ENCODE measurements at places on chromosomes 2 and 18.
A peak's percentile ranks its signal among the peaks of the same experiment; 100 is the strongest.

DNA sequence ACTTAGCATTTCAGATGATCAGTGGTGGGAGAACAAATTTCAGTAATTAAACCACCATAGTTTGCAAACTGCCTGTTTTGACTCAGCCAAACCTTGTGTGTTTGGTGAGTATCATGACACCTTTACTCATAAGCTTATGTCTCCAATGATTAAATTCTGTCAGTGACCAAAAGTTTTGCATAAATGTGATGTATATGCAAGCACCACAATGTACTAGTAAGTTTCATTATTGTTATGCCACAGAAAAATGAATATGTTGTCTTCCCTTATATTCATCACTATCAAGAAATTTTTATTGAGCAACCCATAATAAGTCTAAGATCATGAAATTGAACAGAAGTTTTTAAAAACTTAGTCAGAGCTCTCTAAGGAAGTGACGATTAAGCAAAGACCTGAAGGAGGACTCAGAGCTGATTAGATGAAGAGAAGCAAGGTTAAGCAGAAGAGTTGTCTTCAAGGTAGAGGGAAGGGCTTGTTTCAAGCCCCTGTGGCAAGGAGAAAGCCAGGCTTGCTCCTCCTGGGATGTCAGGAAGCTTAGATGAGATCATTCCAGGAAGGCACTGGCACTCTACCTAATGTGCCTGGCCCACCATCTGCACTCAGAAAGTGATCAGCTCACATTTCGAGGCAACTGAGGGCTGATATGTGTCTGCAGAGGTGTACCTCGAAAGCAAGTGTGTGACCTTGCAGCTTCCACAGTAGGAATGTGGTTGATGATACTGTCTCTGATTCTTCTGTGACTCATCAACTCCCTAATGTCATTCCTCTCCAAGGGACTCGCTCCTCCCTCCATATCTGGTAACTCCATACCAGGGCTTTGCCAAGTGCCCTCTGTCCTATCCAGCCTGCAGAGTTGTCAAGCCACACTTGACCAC, 54.7 kb downstream of the KCTD18 start:
- no peak for DNase-seq

- DNase-seq = no peak
These were observed 29.9 kb upstream of the OTOS start for GRCh38 chr2:240170354-240170735.

GRCh38 chr2:30155889-30156658, 9.3 kb downstream of the YPEL5 start:
- no peak for DNase-seq

DNA sequence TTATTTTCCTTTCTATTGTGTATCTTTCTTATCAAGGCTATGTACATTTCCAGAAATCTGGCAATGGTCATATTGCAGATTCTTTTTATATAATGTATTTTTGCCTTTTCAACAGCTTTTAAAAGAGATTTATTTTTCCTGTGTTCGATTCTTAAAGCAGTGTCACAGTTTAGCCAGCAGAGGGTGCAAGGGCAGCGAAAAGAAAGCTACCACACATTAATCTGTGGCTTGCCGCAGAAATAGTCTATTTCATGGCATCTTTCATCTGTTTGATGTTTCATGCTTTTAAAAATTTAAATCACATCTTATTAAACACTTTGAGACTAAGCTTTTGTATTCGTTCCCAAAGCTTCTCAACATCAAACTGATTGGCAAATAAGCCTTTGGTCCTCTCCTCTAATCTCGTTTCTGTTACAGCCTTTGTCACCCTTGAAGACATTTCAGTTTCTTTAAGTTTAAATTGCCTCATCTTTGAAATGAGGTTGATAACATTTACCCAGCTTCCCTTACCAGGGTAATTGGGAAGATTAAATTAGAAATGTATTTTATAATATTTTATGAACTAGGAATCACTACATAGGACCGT, 73.3 kb downstream of the PIK3C3 start:
- peak; percentile 3 for DNase-seq

DNA sequence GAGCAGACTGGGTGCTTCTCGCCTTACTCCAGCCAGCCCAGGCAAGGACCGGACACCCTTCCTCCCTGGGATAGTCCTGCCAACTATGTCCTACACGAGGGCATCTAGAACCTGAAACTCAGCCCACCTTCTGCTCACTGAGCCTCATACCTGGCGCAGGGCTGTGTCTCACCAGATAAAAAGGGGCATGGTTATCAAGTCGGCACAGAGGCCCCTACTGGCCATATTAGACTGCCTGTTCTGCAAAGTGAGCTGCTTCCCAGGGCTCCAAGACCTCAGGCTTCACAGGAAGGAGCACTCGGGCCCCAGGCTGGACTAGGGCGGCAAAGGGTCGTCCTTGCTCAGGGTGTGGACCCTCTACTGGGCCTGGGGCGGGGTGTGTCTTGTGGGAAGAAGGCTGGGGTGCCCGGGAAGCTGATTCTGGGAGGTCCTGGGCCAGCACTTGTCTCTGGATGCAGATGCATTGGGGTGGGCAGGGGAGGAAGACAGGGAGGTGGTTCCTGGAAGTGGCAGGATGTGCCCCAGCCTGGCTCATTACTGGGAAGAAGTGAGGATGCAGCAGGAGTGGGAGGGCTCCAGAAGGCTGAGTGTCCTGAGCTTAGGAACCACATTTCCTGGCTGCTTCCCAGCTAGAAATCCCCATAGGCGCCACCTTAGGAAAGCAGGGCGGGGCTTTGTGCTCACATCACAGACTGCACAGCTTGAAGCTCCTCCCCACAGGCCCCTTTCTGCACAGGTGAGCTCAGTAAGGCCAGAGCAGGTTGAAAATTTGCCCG, 19.6 kb downstream of the EHD3 start:
- DNase-seq = no peak

GRCh38 chr2:30503007-30503694, 56.1 kb downstream of the LCLAT1 start:
- DNase-seq = no peak

GRCh38 chr2:113861740-113862139, 28.1 kb upstream of the ACTR3 start:
- DNase-seq = no peak

DNA sequence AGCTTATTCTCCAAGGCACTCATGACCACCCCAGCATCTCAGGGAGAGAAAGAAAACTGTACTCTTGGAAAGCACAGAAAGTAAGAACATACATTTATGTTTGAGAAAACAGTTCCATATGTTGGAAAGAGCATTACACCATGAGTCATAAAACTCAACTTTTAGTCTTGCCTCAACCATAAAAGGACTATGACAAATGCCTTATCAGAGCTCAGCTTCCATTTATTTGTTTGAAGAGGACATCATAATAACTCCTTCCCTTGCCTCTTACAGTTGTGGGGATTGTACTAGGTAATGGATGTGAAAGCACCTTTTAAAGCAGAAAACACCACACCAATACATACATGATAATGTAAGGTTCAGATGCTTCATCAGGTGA, 370.8 kb downstream of the LNPK start:
- DNase-seq = no peak

DNA sequence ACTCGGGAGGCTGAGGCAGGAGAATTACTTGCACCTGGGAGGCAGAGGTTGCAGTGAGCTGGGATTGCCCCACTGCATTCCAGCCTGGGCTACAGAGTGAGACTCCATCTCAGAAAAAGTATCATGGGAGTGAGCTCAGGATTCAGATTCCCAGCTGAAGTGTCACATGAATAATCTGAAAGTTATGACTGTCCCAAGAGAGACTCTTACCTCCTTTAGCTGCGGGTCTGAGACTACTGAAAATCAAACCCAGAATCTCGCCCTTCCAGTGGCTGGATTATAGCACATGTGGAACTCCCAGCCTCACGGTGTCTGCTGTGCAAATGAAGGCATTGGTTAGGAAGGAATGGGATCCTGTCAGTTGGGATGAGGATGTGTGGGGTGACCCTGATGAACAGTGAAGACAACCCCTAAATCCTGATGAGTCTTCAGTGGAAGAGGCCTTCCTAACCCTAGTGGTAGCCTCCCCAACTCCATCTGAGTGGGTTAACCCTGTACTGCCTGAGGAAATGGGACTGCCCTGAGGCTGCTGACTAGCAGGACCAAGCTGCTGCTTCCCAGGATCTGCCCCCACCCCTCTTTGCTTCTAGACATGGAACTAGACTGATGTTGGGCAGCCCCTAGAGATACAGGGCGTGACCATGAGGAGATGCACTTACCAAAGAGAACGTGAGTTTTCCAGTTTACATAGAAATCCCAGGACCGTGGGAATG, 16.5 kb downstream of the BOK start:
- DNase-seq = no peak

DNA sequence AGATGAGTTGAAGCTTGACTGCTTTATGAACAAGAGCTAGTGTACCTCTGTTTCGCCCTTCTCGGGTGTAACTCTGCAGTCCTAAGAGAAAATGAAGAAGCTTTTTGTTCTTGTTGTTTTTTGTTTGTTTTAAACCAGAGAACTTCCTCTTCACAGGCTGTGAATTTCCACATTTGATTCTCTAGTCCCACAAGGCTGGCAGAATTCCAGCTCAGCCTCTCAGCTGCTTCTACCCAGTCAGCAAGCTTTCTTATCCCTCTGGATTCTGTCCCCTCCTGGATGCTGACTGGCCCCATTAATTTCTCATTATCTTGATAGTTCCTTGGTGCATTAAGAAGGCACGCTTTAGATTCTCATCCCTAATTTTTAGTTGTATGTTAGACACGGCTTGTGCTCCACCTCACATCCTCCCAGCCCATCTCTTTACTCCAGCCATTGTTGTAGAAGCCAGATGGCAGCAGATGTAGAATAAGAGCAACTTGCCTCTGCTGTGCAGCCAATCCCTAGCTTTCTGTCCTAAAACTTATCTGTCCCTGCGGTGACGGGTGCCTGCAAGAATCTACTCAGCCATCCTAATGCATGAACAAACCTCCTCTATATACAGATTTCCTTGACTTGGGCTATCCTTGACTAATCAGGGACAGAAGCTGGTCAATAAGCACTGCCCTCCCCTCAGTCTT, 12.3 kb upstream of the RESP18 start:
- no peak for DNase-seq

DNA sequence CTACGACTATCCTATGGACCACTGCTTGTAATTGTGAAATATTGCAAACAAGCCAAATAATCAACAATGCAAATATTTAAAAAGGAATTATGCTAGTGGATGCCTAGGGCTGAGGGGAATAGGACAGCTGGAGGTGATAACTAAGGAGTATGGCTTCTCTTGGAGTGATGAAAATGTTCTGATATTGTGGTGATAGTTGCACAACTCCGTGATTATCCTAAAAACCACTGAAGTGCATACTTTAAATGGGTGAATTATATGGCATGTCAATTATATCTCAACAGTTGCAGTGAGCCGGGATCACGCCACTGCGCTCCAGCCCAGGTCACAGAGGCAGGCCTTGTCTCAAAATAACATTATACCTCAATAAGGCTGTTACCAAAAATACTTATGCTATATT, 125.1 kb upstream of the SH3BP4 start:
- no peak for DNase-seq

GRCh38 chr18:55589625-55590291, 1.8 kb upstream of the TCF4 start:
- peak; percentile 70 for DNase-seq

DNA sequence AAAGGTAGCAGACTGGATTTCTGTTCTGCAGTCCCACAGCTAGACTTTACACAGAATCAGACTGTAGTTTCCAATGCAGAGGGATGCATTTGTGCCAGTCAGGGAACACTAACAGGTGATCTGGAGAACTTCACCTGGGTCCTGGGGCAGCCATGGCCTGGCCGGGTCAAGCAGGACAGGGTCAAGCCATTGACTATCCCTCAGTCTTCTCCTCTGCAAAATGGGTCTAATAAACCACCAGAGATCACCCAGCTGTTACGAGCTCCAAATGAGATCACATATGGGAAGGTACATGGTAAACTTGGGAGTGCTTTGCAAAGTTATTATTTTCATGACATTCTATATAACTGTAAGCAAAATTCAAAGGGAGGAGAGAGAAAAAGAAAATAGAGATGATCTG, 294.1 kb downstream of the CDCA7 start:
- DNase-seq = no peak

DNA sequence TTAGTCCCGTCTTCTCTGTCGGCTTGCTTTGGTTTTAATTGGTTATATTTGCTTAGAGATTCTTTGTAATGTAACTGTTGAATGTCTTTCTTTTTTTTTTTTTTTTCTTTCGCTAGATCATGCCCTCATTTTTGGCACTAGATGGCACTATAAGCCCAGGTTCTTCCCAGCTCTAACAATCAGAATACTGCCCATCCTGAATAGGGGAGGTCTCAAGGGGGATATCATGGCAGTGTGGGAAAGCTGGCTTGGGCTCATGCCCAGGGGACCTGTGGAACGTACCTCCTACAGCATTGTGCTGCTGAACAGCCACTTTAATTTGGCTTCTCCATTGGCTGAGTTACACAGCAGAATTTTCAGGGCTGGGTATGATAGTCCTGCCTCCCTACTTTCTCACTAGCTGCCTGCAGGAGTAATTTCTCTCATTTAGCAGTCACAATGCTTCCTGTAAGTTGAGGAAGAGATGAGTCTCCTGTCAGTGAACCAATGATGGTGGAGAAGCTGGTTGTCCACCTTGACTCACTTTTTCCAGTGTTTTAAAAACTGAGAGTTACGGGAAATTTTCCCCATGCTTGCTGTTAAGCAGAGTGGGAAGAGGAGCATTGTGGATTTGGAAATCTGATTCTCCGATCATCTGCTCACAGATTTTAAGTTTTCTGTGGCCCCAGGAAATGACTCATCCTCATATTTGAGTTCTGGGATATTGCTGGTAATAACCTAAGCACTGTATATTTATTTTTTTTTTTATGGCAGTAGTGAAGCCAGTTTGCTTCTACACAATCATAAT, 47.2 kb downstream of the RAD51AP2 start:
- no peak for DNase-seq

DNA sequence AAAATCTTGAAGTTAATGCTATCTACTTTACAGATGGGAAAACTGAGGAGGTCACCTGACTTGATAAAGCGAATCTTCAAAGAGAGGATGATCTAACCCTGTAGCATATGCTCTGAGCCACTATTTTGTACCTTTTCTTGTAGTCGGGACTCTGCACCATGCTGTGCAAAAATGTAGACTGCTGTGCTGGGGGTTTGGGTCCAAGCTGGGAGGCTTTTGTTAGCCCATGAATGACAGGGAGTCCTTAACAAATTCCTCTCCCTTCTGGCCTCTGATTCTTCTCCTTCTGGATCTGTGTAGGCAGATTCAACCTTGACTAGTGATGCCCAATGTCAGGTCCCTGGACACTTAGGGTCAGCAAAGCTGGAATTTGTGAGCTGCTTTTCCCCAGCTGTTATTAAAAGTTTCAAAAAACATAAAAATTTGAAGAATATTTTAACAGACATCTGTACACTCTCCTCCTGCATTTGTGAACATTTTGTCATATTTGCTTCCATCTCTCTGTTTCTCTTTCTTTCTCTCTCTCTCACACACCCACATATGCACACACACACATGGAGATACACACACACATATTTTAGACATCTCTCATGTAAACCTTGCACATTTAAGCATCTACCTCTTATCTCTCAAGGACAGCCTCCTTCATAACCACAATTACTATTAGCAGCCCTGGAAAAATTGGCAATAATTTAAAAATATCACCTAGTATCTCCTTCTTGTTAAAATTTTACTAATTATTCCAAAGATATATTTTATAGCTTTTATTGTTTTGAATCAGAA, 335.0 kb upstream of the TRIB2 start:
- no peak for DNase-seq
